ENCODE measurements at places on chromosomes 1 and 21. TPM values are rescaled to one million over a fixed set of nuclear protein-coding genes. Genes with fewer than 3 reads are reported as not detected.

NUDT4B gene
- 76.2 TPM for total RNA-seq

MASP2 gene
- total RNA-seq, result not detected

KIAA1614 gene
- 0.66 TPM for total RNA-seq

FHAD1 gene
- total RNA-seq, result 0.27 TPM

PBX1 gene
- 7.0 TPM for total RNA-seq

KIF26B gene
- total RNA-seq, result 0.14 TPM

PATJ gene
- 7.2 TPM for total RNA-seq

MMEL1 gene
- 1.1 TPM for total RNA-seq

MYOG gene
- not detected for total RNA-seq

FTCD gene
- total RNA-seq, result not detected

TMEM125 gene
- total RNA-seq, result not detected

PTPN7 gene
- total RNA-seq, result 0.27 TPM

IL10 gene
- not detected for total RNA-seq

PGBD5 gene
- under 0.01 TPM for total RNA-seq

AXDND1 gene
- total RNA-seq, result not detected

SAMSN1 gene
- 3.6 TPM for total RNA-seq

KLHDC7A gene
- not detected for total RNA-seq

DYNLT5 gene
- 0.27 TPM for total RNA-seq

NOS1AP gene
- total RNA-seq, result 2.5 TPM

CHD1L gene
- 43.4 TPM for total RNA-seq

TMPRSS2 gene
- not detected for total RNA-seq

CCDC181 gene
- 2.1 TPM for total RNA-seq

CELA3B gene
- 0.40 TPM for total RNA-seq

TMEM269 gene
- total RNA-seq, result 0.13 TPM

GLMN gene
- total RNA-seq, result 20.0 TPM

CLEC20A gene
- not detected for total RNA-seq

LEMD1 gene
- total RNA-seq, result not detected

IL22RA1 gene
- total RNA-seq, result not detected

CLDN17 gene
- not detected for total RNA-seq

IFI44 gene
- 22.7 TPM for total RNA-seq

APCS gene
- total RNA-seq, result not detected

Measured in thoracic aorta endothelial cell (primary cell).